GOT3 (cell line): ENCODE measurements at places on chromosomes 3 and 15.

DNA sequence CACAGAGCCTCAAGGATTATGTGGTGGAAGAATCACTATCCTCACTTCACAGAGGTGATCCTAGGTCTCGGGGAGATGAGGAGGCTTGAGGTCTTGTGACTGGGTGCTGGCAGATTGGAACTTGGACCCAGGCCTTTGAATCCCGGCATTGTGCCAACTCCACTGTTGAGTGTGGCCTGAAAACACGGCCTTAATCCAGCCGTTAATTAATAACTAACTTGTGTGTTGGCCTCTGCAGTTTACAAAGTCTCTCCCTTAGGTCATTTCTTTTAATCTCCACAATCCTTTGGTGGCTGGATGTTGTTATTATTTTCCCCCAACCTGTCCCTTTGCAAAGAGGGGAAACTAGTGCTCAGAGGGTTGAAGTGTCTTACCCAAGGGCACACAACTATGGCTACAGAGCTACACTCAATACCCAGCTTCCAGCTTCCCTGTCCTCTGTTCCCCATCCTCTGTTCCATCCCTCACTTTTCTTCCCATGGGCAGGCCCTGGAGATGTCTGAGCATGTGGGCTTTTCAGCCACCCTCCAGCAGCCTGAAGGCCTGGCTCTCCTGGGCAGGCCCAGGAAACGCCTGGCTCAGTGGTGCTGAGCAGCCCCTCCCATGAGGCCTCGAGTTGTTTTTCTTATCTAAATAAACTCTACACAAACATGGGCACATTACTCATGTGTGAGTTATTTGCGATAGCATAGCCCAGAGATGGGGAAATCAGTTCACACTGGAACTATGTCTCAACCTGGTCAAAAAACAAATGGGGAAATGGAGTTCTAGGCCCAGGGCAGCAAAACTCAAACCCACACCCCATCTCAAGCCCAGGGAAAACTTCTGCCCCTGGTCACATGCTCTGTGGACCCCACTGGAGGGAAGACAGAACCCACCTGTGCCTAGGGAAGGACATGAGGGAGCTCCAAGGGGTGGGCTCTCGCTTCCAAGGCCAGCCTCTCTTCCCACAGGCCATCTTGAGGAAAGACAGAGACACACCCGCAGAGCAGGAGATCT lies 16.8 kb upstream of the SMAD3 start:
- DNase-seq, result no peak

DNA sequence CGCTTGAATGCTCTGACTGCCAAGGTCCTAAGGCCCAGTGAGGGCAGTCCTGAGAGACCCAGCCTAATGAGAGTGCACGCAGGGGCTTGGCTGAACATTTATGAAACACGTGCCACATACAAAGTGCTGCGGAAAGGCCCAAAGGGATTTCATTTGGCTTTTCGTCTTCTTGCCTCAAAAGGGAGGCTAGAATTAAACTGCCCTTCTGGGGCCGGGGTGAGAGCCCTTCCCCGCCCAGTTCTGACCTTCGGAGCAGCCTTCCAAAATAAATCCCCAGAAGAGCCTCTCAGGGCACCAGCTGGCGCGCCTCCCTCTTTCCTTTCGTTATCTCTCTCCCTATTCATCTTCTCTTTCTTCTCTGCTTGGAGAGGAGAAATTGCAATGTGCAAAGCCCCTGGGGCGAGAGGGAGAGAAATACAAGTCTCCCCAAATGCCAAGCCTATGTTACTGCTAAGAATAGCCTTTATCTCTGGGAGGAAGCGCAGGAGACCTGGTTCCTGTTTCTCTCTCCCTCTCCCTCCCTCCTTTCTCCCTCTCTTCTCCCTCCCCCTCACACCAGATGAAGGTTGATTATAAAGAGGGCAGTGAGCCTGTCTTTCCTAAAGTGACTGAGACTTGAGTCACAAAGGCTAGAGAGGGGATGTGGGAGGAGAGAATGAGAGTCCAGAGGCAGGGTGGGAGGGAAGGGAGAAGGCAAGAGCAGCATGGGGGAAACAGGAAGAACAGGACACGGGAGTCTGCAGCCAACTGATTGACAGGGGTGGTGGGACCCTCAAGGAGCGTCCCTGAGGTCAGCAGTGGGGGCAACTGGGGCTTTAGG lies 36.7 kb upstream of the NDUFB4 start:
- no peak for DNase-seq

DNA sequence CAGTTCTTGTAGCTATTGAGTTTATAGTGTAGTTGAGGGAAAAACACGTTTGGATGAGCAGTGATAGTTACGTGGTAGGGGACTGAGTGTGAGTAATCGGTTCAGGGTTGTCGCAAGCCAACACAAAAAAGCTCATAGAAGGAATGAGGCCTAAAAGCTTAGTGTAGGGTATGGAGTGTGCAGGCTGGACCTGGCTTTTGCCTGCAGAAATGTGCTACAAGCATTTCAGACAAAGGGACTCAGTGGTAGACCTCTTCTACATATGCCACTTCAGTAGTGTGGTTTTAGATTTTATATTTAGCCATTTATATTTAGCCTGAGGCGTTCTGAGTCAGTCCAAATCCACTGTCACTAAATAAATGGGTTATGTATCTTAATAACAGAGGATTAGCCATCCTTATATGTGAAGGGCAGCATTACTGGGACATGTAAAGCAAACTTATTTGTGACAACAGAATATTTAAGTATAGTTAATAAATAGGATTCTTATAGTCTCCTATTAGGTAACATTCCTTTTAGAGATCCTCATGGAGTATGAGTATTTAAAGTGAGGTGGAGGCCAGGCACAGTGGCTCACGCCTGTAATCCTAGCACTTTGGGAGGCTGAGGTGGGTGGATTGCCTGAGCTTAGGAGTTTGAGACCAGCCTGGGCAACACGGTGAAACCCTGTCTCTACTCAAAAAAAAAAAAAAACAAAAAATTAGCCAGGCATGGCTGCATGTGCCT lies 21.8 kb downstream of the ATP2C1 start:
- DNase-seq, result no peak

DNA sequence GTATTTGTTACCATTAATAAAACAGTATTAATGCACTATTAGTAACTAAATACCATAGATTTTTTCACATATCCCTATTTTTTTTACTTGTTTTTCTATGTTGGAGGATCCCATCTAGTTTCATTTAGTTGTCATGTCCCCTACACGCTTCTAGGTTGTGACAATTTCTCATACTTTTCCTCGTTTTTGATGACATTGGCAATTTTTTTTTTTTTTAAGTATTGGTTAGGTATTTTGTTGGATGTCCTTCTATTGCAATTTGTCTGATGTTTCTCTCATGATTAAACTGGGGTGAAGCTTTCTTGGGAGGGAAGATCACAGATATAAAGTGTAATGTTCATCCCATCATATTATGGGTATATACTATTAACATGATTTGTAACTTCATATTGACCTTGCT lies 409.1 kb upstream of the CNTN6 start:
- DNase-seq, result no peak

GRCh38 chr15:98805434-98806274 lies 157.3 kb downstream of the IGF1R start:
- DNase-seq, result no peak

DNA sequence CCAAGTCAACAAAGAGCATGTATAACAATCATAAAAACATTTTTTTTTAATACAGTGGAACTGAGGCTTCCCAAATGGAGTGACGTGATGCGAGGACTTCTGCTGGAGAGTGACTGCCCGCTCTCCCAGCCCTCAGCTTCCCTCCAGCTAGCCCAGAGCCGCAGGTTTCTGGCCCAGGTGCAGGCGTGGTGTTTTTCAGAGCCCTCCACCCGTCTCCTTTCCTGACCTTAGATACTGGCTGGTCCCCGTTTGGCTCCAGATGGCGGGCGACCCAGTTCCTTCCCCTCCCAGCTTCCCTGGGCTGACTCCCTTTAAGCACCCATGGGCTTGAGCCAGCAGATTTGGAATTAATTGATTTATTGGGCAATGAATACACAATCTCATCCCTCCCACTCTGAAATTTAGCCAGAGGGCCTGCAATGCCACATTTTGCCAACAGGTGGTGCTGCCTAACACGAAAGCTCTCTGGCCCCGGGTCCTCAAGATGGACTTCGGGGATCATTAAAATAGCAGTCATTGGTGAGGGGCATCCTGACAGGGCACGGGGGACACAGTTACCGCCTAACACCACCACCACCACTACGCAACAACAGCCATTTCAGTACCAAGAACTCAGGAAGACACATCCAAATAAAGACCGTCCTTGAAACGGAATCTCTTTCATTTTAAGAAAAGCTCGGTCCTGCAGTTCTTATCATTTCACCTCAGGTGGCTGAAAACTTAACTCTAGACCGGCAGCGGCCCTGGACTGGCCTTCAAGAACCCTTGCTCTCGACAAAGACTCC lies 47.5 kb upstream of the MUC4 start:
- peak; percentile 47 for DNase-seq

- DNase-seq, result no peak
These were observed 72.9 kb downstream of the LRRC28 start for GRCh38 chr15:99324082-99324620.

GRCh38 chr3:46076606-46077005 lies 49.3 kb upstream of the XCR1 start:
- DNase-seq, result no peak

DNA sequence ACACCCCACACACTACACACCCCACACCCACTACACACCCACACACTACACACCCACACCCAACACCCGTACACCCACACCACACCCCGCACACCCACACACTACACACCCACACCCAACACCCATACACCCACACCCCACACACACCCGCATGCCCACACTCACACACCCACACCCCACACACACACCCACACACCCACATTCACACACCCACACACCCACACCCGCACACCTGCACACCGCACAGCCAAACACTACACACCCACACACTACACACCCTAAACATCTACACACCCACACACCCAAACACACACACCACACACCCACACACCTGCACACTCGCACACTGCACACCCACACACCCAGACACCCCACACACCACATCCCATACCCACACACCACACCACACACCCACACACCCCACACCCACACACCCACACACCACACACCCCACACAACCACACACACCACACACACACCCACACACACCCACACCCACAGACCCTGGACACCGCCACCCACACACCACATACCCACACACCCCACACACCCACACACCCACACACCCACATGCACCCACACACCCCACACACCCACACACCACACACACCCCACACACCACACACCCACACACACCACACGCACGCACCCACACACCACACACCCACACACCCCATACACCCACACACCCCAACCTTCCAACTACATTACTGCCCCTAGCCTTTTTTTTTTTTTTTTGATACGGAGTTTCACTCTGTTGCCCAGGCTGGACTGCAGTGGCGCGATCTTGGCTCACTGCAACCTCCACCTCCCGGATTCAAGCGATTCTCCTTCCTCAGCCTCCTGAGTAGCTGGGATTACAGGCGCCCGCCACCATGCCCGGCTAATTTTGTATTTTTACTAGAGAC lies 16.9 kb downstream of the CEP19 start:
- DNase-seq, result no peak

- DNase-seq, result no peak
These were observed 29.8 kb upstream of the ALDH1A3 start for GRCh38 chr15:100849855-100850218.

DNA sequence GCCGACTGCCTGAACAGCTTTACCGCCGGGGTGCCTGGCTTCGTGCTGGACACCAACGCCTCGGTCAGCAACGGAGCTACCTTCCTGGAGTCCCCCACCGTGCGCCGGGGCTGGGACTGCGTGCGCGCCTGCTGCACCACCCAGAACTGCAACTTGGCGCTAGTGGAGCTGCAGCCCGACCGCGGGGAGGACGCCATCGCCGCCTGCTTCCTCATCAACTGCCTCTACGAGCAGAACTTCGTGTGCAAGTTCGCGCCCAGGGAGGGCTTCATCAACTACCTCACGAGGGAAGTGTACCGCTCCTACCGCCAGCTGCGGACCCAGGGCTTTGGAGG lies 815 bp downstream of the SPINT1 start:
- DNase-seq, result no peak

DNA sequence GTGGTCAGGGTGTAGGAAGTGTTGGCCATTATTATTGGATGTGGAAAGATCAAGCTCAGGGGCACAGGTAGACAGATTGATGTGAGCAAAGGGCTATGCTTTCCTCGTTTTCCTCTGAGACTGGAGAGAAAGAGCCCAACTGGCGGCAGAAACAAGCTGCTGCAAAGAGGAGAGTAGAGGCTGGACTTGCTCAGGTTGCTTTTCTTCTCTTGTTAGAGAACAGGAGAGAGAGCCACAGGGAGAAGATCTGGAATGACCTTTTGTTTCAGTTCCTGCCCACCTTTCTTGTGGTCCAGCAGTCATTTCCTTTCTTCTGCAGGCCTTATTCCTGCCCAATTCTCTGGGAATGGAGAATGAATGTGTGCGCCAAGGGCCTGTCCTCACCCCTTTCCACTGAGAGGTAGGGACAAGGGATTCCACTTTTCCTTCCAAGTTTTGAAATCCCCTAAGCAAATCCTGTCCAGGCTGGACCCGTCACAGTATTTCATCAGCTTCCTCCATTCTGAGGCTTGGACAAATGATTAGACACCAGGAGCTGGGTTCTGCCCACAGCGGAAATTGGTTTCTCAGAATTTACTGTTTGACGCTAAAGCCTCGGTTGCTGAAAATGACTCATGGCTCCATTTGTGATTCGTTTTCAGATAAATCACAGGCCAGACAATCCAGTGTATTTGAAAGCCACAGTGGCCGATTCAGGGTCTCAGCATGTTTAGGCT lies 16.1 kb downstream of the ZNF80 start:
- DNase-seq, result no peak

DNA sequence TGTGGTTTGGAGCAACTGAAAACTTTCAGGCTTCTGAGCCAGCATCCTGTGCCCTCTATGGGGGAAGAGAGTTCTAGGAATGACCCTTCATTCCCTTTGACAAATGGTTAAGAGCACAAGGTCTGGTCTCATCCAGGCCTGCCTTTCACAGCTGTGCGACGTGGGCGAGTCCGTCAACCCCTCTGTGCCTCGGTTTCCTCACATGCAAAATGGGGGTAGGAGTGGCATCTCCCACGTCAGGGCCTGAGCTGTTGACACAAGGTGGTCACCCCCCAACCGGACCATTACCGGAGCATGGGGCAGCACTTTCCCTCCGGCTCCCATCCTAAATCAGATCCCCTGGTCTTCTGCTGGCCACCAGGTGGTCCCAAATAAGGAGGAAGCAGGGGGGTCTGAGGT lies 70.4 kb downstream of the ATP2B2 start:
- DNase-seq, result no peak

DNA sequence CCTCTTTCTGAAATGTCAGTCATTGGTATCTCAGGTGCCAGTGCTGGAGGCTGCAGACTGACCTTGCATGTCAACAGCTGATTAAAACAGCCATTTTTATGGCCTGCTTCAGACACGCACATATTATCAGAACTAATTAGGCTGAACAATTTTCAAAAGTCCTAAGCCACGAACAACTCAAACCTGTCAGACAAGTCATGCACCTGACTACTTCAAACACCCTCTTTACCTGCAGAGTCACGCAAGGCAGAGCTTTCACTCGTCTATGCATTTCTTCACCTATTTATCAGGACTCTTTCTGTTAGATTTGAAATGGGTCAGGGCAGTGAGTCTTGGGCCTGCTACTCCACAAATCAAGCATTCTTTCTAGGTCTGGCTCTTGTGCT lies 26.7 kb downstream of the CLK3 start:
- no peak for DNase-seq
